Left ventricle myocardium superior (tissue), 1 donor: ENCODE measurements at places on chromosomes 5 and 9. TPM values are rescaled to one million over a fixed set of nuclear protein-coding genes. Genes with fewer than 3 reads are reported as not detected.

Gene RANBP3L
- 0.50 TPM for total RNA-seq

Gene TBCA
- total RNA-seq: 119 TPM

Gene NR2F1
- total RNA-seq: 1.9 TPM

Gene PPP3R2
- total RNA-seq: not detected

Gene TAS2R1
- total RNA-seq: not detected

Gene ABCA2
- total RNA-seq: 33.8 TPM

Gene C5
- 0.69 TPM for total RNA-seq

Gene PCDHGC5
- 3.2 TPM for total RNA-seq

Gene NKD2
- 3.4 TPM for total RNA-seq

Gene C5orf46
- total RNA-seq: 2.8 TPM

Gene CERT1
- 29.3 TPM for total RNA-seq

Gene RORB
- total RNA-seq: 7.0 TPM

Gene CTNNAL1
- 77.9 TPM for total RNA-seq

Gene CTXN3
- not detected for total RNA-seq

Gene KLF4
- 30.5 TPM for total RNA-seq

Gene IRX4
- total RNA-seq: 19.6 TPM

Gene CEL
- 7.2 TPM for total RNA-seq

Gene HMCN2
- total RNA-seq: 7.3 TPM

Gene C1QTNF3
- 1.1 TPM for total RNA-seq

Gene SLC4A9
- total RNA-seq: not detected

Gene LCN10
- total RNA-seq: 10.6 TPM

Gene PTGS1
- total RNA-seq: 3.4 TPM

Gene LECT2
- total RNA-seq: not detected

Gene TLX3
- total RNA-seq: not detected

Gene WDR70
- total RNA-seq: 21.5 TPM

Gene NFIL3
- 19.6 TPM for total RNA-seq

Gene SARDH
- total RNA-seq: 0.64 TPM

Gene TXNDC8
- not detected for total RNA-seq

Gene PCDHB14
- 2.5 TPM for total RNA-seq

Gene AHRR
- total RNA-seq: 2.1 TPM

Gene CAVIN4
- total RNA-seq: 71.6 TPM

Gene AFAP1L1
- 48.9 TPM for total RNA-seq

Gene HTR1A
- total RNA-seq: not detected

Gene NREP
- total RNA-seq: 38.6 TPM

Gene FOXD4L4
- total RNA-seq: not detected

Gene SH3TC2
- total RNA-seq: 15.7 TPM

Gene CCL27
- not detected for total RNA-seq

Gene POC5
- 2.1 TPM for total RNA-seq

Gene B4GALT1
- 42.5 TPM for total RNA-seq

Gene LPAR1
- total RNA-seq: 9.3 TPM

Gene HRH2
- total RNA-seq: 58.0 TPM

Gene OBP2B
- total RNA-seq: not detected

Gene LAMC3
- 0.07 TPM for total RNA-seq

Gene PTPDC1
- 8.3 TPM for total RNA-seq

Gene PCSK1
- total RNA-seq: 0.17 TPM

Gene DDX4
- total RNA-seq: not detected
